ENCODE measurements at places on chromosomes 5 and 9.
A peak's percentile ranks its signal among the peaks of the same experiment; 100 is the strongest.

- no peak for DNase-seq
These were observed 3.8 kb downstream of the MRPL22 start for GRCh38 chr5:154944716-154945115.

- no peak for DNase-seq
These were observed 77.1 kb downstream of the NTNG2 start for GRCh38 chr9:132238992-132239391.

DNA sequence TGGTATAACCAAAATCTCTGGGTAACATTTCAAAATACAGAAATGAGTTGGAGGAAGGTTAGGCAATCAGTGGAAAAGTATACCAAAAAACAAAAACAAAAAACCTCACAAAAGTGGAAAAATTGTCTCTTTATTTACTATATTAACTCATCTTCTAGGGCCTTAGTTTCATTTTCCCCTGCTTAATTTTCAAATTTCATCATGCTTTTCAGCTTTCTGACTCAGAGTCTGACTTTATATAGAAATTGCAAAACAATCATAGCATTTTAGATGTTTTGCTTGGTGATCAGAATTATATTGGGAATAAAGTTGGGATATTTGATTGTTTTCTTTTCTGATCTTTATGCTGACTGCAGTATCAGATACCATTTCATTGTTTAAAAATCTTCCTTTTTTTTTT is 257.0 kb upstream of the PRR16 start:
- no peak for DNase-seq

DNA sequence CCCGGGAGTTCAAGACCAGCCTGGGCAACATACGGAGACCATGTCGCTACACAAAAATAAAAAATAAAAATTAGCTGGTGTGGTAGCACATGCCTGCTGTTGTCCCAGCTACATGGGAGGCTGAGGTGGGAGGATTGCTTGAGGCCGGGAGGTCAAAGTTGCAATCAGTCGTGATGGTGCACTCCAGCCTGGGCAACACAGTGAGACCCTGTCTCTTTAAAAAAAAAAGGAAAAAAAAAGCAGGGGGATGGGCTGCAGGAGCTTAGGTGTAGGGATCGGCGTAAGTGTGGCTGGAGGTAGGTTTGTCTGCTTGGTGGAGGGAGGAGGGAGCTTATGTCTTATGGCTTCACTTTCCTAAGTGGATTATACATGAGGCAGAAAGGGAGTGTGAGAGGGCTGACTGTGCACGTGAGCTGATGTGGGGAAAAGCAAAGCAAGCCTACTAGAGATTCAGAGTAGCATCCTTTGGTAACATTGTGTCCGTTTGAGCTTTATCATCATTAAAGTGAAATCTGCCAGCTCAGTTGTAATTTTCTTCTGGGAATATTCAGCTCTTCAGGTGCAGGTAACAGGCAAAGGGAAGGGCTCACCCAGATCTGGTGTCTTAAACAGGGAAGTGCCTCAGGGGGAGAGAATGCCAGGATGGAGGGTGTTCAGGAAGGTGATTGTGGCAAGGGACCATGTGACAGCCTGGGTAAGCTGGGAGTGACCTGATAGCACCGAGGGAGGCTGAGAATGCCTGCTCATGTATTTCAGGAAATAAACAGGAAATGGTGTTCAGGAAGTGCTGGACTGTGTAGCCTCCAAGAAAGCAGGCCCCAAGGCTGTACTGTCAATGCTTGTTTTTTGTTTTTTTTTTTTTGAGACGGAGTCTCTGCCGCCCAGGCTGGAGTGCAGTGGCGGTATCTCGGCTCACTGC is 17.6 kb upstream of the SETX start:
- DNase-seq: peak; percentile 61

GRCh38 chr5:96146675-96147074 is 185.0 kb upstream of the ELL2 start:
- DNase-seq: no peak

DNA sequence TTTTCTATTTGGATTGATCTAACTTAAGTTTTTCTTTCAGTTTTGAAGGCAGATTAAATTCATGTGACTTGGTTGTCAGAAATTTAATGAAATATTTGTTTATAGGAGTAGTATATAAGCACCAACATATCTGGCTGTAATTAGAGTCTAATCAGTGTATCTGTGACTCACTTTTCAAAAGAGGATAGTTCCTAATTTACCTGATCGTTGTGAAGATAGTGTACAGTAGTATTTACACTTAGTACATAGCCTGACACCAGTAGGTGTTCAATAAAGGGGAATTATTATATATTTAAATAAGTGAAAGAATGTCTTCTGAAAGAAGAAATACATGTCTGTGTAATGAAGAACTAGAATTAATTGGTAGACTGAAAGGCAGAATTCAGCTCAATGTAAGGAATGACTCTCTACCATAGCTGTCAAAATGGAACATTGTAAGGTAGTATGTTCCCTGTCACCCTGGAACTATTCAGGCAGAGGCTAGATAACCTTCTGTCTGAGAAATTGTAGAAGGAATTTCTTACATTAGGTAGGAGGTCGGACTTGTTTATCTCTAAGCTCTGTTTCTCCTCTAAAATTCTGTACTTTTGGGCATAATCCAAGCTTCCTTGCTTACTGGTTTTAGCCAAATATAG is 8.6 kb downstream of the TGFBR1 start:
- no peak for DNase-seq

GRCh38 chr5:141560725-141561483 is 57.9 kb downstream of the DIAPH1 start:
- DNase-seq: peak; percentile 75

DNA sequence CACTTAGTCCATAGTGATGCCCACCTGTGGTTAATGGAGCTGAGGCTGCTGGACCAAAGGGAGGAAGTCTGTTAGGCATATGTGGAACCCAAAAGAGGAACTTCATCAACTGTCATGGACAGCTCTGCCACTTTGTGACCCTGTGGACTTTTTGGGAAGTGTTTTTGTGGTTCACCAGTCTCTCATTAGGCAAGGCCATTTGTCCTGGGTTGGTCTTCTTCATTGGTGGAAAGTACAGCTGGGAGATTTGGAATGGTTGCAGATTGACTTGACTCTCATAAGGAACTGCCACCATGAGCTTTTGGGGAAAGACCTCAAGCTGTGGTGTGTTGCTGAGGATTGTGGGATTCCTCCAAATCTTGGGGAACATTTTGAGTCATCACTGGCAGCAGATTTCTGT is 31.9 kb upstream of the IL12B start:
- no peak for DNase-seq

DNA sequence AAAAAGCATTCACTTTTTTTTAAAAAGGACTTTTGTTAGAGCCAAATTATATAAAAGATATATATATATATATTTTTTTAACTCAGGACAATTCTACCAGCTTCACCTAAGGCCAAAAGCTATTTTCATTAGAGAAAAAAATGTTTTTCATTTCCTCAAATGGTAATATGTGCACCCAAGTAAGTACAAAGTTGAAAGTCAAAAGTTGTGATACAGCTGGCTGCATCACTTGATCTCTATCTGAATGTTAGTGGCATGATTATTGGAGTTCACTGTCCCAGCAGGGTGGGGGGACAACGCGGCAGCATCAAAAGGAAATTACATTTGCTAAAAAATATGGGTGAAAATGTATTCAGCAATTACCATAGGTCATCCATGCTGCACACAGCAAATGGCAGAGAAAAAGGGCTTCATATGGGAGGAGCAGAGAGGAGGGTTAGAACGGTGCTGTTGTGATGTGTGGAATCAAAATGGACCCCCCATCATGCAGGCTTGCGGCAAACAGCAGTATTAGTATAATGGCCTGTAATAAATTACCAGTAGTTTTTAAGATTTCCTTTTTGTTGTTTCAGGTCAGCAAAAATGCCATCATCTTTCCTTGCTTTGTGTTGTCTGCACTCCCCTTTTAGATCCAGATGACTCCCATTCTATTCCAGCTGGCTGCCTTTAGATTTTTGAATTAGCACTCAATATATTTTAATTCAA is 253.7 kb downstream of the MAT2B start:
- DNase-seq: no peak

Measured in endothelial cell (in vitro differentiated cells).